Gastrocnemius medialis (tissue), 4 donors: ENCODE measurements at places on chromosomes 4 and X.
A peak's percentile ranks its signal among the peaks of the same experiment; 100 is the strongest.

- no peak for DNase-seq
Observed at GRCh38 chr4:176539091-176539784, 219.5 kb downstream of the SPCS3 start.

DNA sequence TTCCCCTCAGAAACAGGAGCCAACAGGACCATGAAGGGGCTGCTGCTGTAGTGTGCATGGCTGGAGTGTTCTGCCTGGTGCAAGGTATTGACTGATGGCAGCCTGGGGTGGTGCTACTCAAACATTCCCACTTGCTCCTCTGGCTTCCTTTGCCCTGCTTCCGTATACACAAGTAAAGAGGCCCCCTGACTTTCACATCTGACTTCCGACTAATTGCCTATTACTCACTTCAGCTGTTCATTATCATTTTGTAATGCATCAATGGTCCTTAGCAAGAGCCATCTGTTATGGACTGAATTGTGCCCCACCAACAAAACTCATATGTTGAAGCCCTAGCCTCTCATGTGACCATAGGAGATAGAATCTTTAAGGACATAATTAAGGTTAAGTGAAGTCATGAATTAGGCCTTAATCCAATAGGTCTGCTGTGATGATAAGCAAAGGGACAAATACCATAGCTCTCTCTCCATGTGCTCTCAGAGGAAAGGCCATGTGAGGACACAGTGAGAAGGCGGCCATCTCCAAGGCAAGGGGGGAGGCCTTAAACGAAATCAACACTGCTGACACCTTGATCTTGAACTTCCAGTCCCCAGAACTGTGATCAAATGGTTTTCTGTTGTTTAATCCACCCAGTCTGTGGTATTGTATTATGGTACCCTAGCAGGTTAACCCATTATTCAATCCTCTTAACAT is 122.5 kb upstream of the CLNK start:
- DNase-seq: no peak

GRCh38 chr4:76016393-76016792 is 6.9 kb downstream of the CXCL10 start:
- DNase-seq: no peak

DNA sequence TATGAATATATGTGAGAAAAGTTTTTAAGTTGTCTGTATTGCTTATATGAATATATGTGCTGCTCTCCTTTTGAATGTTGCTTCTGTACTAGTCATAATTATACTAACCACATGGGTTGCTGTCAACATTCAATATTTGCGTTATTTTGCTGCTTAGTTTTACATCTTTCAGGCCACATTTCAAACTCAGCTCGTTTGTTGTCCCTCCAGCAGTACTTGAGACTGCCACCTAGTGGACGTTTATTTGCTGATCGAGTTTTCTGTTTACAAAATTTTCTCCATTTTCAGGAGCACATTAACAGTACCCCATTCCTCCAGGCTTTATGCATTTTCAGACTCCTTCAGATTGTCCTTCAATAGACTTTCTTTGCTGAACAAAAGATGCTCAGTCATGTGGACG is 75.8 kb downstream of the NUDT11 start:
- DNase-seq: no peak

GRCh38 chrX:130108647-130109428 is 1.5 kb downstream of the ELF4 start:
- no peak for DNase-seq

GRCh38 chrX:18146954-18147353 is 73.7 kb downstream of the BEND2 start:
- DNase-seq: no peak

DNA sequence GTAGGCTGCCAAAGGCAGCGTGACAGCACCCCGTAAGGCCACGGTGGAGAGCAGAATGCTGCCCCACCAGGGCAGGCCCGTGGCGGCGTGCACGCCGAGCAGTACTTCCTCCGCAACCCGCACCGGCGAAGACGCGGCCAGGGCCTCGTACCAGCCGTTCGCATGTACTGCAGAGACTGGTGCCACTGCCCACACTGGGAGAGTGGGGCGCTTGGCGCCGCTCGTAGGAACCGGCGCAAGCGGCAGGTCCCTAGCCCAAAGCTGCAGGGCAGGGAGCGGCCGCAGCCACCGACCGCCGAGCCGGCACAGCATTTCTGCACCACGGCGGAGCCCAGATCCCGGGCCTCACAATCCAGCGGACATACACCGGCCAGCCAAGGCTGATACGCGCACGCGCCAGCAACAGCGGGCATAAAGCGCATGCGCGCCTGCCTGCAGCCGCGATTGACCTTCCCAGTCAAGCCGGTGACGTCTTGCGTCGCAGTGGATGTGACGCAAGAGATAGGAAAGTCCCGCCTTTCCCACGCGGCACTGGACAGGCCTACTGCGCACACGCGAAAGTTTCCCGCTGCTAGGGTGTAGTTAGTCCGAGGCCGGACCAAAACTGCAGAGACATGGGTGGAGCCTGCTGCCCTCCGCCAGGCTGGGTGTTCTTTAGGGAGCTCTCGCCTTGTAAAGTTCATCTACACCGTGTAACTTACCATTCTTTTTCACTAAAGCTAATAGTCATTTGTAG is at the start of gene COX18:
Gene COX18, minus strand, starts transcription at position 379 of the 736 bp plus-strand sequence. Its CDS starts 67 bp downstream, at position 312.
- peak; percentile 98 for DNase-seq

- no peak for DNase-seq
Observed at GRCh38 chrX:28126886-28127285, 145.6 kb upstream of the DCAF8L1 start.

DNA sequence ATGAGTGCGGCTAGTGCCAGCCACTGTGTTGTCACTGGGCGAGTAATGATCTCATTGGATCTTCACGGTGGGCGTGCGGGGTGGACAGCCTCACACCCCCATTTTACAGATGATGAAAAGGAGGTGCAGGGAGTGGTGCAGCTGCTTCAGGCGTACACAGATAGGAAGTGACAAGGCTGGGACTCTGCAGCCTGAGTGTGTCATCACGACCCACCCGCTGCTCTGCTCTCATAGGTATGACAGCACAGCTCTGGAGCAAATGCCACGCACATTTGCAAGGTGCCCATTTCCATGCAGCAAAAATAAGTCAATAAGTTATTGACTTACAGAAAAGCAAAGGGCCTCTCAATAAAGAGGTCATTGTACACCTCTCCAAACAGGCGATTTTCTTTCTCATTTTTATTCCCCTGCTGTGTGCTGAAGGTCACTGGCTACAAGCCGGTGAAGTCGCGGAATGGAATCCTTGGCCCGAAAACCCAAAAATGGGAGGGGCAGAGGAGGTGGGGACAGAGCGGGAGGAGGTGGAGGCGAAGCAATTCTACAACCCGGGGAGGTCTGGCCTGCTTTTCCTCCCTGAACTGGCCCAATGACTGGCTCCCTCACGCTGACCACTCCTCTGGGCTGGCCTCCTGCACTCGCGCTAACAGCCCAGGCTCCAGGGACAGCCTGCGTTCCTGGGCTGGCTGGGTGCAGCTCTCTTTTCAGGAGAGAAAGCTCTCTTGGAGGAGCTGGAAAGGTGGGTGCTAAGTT is at the start of gene SOD3:
Gene SOD3, plus strand, starts transcription at position 658 of the 750 bp plus-strand sequence. CDS start 3,949 bp downstream, outside the sequence.
- peak; percentile 48 for DNase-seq

GRCh38 chr4:119735165-119735651 is 106.6 kb upstream of the PDE5A start:
- DNase-seq: no peak

DNA sequence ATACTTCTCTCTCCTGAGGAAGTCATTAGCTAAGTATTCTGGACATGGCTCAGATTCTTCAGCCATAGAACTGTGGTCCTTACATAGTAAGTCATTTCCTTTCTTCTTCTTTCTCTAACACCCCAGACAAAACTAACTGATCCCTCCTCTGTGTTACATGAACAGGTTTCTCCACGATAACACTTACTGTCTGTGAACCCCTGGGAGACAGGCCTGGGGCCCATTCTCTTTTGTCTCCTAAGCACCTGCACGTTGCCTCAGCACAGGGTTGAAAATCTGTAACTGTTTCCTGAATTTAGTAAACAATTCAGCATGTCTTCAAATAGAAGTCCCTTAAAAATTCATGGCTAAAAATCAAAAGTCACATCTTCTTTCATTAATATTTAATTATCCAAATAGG is 24.7 kb downstream of the APBB2 start:
- no peak for DNase-seq

GRCh38 chr4:152910521-152910920 is 25.6 kb upstream of the FHDC1 start:
- no peak for DNase-seq
